ENCODE measurements at places on chromosomes 1 and 21.

DNA sequence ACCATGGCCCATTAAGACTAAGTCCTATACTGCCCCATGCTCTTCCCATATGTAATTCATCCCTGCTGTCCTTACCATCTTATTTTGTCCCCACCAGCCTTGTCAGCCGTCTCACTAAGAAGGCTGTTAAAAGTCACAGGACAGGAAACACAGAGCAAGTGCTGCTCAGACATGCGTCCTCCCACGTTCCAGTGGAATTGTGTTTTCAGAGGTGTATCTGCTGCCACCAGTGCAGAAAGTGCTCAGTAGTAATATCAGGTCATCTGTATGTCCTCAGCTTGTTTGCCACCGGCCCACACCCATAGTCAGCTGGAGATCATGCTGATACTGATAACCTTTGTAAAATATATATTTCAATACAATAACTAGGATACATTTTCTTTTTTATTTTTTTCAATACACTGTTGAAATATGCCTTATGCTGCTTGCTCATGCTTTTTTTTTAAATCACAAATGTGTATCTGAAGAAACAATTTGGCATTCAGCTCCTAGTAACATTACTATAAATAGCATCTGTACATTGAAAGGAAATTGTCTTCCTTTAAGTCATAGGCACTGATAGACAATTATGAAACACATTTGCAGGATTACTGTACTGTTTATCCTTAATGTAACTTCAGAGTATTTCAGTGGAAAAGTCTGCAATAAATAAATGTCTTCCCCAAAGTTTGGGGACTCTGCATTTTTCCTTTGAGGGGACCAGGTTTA lies 156.9 kb downstream of the EDEM3 start:
- no peak for DNase-seq

DNA sequence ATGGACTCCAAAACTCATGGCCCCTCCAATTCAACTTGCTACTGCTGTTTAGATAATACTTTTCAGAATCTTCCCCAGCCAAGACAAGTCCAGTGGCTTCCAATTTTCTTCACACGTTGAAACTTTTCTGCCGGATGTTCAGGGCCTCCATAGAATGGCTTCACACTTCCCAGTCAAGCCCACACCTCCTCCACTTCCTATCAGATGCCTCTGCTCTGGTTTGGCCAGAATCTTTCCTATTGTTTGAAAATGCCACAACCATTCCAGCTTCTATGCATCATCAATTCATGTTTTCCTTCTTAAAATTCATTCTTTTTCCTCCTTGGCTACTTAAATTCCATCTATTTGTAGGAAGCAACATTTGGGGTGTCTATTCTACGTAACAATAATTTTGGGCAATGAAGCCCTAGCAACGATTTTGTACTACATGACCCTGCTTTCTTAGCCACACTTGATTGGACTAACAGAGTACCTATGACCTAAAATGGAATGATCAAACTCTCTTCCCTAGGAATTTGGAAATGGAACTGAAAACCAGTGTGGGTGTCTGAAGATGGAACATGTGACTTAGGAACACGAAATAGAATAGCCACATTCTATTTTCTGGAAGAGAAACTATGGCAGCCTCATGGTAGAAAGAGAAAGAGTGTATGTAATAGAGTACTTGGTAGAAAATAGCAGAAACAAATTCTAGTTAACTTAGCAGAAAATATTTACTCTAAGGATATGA lies 74.1 kb upstream of the CNIH3 start:
- no peak for DNase-seq

- no peak for DNase-seq
Measured at GRCh38 chr1:113804421-113805255, 7.6 kb downstream of the RSBN1 start.

DNA sequence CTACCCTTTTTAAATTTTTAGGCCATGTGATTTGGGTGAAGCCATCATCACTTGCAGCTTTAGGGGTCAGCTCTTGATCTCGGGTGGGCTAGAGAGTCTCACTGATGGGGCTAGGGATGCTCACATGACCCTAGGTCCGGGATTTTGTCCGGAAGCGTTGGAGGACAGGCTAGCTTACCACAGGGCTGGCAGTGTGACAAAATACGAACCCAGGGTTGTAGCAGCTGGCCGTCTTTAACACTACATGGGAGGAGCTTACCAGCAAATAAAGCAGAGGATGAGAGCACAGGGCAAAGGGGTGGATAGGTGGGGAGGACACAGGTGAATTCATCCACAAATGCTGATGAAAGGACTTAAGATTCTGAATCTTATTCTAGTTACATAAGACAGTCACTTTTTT lies 21.9 kb downstream of the GPR161 start:
- peak; percentile 80 for DNase-seq

- DNase-seq, result no peak
Measured at GRCh38 chr1:228341814-228342626, 64.6 kb downstream of the TRIM11 start.

DNA sequence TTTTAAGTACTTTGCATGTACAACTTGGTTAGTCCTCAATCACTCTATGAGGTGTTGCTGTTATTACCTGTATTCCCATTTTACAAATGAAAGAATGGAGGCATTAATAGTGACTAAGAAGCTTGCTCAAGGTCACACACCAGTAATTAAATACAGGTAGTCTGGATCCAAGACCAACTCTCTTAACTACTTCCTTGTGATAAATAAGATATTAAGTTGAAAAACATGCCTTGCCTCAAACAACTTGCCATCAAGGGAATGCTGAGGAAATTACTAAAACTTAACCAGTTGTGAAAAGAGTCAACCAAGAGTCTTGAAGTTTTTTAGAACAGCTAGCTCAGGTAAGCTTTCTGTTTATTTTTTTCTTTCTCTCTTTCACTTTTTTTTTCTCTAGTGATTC lies 21.0 kb upstream of the LAMC1 start:
- no peak for DNase-seq

- no peak for DNase-seq
Measured at GRCh38 chr1:44617703-44618029, 56.6 kb downstream of the TMEM53 start.

DNA sequence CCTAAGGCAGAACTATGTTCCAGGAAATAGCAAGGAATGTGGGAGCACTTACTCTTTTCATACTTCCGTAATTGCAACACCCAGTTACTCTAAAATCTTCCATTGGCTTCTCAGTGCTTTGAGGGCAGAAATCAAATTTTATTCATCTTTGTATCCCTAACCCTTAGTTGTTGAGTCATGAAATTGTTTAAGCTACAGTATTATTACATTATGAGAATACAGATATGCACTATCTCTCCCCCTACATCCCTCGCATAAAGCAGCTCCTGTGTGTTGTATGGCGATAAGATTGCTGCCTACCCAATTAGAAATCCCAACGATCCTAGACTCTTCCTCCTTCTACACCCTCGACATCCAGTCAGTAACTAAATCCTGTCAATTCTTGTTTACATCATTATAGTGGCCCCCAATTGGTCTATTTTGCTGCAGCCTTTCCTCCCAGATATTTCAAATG lies 2.6 kb downstream of the AIDA start:
- no peak for DNase-seq

DNA sequence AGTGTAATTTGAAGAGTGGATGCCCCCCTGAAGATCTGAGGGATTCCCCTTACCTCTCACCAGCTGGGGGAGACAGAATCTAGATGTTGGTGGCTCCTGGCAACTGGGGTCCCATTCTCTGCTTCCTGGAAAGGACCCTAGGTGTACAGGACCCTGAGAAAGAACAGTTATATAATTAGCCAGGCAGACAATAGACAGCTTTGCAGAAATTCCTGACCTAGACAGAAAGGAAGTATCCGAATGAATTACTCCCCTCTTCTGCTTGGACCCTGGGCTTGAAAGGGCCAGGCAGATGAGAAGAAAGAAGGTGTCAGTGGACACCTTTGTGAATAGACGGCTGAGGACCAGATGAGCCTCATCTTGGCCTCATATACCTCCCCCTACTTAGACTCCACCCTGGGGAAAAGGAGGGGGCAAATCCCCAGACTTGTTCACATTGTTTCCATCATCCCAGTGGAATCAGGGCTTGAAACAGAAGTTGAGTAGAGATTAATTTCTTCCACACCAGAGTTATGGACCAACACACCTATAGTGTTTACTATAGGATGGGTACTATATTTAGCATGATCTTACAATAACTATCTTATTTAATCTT lies 1.8 kb upstream of the IQGAP3 start:
- DNase-seq, result no peak

GRCh38 chr1:201535046-201535918 lies 3.6 kb upstream of the NAV1 start:
- no peak for DNase-seq

- no peak for DNase-seq
Measured at GRCh38 chr1:192913683-192914082, 104.8 kb downstream of the RGS2 start.

GRCh38 chr1:209767706-209768105 lies 11.9 kb downstream of the TRAF3IP3 start:
- no peak for DNase-seq

- DNase-seq, result peak; percentile 5
Measured at GRCh38 chr1:161727256-161727924, 6.0 kb downstream of the FCRLB start.

DNA sequence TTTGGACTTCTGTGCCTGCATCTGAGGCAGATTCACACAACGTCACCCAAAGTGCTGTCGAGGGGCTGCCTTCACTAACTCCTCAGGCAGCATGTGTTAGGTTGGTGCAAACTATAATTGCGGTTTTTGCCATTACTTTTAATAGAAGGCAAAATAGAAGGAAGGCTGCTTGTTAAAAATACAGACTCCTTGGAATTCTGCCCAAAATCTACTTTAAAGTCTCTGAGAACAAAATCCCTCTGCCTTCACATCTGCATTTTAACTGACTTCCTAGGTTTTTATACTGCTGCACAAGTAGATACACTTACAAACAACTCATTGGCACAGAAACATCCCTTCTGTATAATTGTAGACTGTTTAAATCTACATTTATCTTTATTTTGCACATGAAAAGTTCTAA lies 41.3 kb upstream of the SLC19A2 start:
- DNase-seq, result no peak

DNA sequence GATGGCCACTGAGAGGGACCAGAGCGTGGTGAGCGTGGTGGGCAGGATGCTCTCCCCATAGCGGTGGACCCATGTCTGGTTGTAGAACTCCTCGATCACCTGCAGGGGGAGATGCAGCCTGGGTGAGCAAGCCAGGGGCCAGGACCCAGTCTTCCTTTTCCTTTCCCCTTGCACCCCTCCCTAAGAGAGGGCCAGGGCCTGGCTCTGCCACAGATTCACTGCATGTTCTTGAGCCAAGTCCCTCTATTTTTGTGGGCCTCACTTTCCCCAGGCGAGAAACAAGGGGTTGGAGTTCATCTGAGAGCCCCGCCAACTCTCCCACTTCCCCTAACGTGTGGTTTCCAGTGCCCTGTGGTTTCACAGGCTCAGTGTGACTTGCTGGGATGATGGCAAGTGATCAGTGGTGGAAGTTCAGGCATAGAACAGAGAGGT lies 27.5 kb downstream of the SLC2A1 start:
- no peak for DNase-seq

GRCh38 chr1:157040802-157041201 lies 4.7 kb downstream of the ARHGEF11 start:
- no peak for DNase-seq

- no peak for DNase-seq
Measured at GRCh38 chr1:200165493-200166220, 138.1 kb downstream of the NR5A2 start.

DNA sequence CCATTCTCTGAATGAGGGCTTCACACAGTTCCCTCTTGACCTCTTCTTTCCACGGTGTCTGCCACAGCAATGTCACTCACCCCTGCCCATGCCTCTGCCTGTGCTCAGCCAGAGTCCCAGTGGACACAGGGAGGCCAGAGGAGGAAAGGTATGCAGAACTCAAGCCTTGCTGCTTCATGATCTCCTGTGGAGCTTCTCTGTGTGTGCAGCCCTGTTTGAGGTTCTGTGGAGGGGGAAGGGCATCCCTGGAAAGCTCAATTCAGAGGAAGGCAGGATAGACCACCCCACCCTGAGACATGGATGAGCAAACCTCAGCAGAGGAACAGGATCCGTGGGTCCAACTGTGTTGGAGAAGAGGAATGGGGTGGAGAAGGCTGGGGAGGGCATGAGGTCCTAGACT lies 2.0 kb downstream of the HCN3 start:
- no peak for DNase-seq

DNA sequence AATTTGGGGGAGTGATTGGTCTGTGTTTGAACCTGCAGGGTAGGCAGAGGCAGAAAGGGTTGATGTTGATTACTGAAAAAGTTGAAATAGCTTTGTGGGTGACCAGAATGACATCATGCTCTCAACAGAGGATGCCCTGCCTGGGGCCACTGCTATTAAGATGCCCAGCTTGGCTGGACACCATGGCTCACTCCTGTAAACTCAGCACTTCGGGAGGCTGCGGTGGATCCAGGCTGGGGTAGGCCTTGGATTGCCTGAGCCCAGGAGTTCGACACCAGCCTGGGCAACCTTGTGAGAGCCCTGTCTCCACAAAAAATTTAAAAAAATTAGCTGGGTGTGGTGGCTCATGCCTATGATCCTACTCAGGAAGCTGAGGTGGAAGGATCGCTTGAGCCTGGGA lies 42.8 kb upstream of the CACNA1E start:
- no peak for DNase-seq

GRCh38 chr1:157380523-157380922 lies 171.8 kb downstream of the FCRL5 start:
- DNase-seq, result no peak

- no peak for DNase-seq
Measured at GRCh38 chr21:37560385-37560784, 193.8 kb downstream of the DYRK1A start.

Measured in NCI-H2171 treated with DMSO at 0.1 percent for 48 hours (cell line).